ENCODE measurements at places on chromosomes 1 and 21. TPM values are rescaled to one million over a fixed set of nuclear protein-coding genes. Genes with fewer than 3 reads are reported as not detected.
A peak's percentile ranks its signal among the peaks of the same experiment; 100 is the strongest.

DNA sequence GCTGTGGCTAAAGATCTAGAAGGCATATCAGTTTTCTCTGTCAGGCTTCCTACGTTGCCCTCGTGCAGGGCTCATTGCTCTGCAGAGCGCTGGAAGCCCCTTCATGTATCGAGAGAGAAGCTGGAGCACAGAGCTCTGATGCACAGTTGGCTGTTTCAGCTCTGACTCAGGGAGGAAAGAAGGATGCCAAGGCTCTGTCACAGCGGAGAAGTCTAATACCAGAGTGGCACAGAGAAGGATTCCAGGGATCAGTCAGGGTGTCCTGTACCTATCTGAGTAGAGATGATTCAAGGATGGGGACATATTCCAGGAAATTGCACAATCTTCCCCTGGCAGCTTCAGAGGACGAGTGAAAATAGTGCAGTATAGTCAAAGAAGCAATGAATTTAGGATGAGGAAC, 179.2 kb upstream of the FMN2 start:
- H3K4me3 ChIP-seq: no peak overlapping the region
- H3K36me3 ChIP-seq: peaks cover 10% of the 10 kb centered on the region
- no peak for DNase-seq

- no peak for DNase-seq
- H3K27me3 ChIP-seq: no peaks in the 10 kb centered on the region
- H3K4me3 ChIP-seq: no peak overlapping the region
- H3K27ac ChIP-seq: no peak overlapping the region
- peaks cover 12% of the 10 kb centered on the region for H3K4me1 ChIP-seq
These were observed 131.6 kb downstream of the TLR5 start for GRCh38 chr1:223011505-223011856.

- no peak overlapping the region for H3K4me3 ChIP-seq
- peak; percentile 14 for DNase-seq
- no peaks in the 10 kb centered on the region for H3K27me3 ChIP-seq
These were observed 33.4 kb downstream of the OR2G3 start for GRCh38 chr1:247638781-247639180.

GRCh38 chr1:233897325-233898162, 6.9 kb upstream of the SLC35F3 start:
- no peaks in the 10 kb centered on the region for H3K27me3 ChIP-seq
- H3K27ac ChIP-seq: no peak overlapping the region
- DNase-seq: no peak
- H3K36me3 ChIP-seq: no peaks in the 10 kb centered on the region
- no peak overlapping the region for H3K4me3 ChIP-seq

The ZNF593OS gene
- total RNA-seq: not detected

The FAM163A gene
- total RNA-seq: not detected

The EXTL1 gene
- not detected for total RNA-seq
